ENCODE measurements at places on chromosomes 7 and 10.

GRCh38 chr7:23594879-23595604 lies 2.1 kb upstream of the CCDC126 start:
- no peak for DNase-seq

DNA sequence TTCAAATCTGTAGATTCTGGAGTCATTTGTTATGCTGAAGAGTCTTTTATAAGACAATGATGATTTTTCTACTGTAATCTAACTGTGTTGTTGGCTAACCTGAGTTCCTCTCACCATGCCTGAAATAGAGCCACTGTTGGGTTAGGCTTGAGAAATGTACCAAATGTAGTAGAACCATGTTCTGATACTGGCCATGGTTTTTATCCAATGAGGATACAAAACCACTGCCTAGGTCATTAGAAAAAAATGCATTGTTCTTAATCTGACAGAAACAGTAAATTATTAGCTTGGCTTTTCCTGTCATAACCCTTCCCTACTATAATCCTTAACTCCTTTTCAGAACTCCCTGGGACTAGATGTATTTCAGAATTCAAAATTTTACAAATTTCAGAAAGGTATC lies 86.6 kb downstream of the RAPGEF5 start:
- no peak for DNase-seq

DNA sequence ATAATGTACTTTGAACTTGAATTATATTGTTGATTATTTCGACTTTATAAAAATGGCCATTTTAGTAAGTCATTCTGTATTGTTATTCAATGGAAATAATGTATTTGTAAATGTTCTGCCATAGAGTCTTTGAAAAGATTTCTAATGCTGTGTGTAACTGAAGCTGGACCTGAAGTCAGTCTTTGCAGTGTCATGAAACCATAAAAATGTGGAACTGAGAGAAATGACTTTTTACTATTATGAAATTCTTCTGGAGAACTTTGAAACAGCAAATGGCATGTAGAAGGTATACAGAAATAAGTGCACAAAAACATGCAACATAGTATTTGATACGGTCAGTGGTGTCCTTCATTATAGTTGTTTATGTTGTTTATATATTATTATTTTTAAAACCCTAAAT lies 59.7 kb upstream of the ADRA2A start:
- DNase-seq, result no peak

GRCh38 chr7:101241443-101242349 lies 3.2 kb downstream of the FIS1 start:
- DNase-seq, result no peak

DNA sequence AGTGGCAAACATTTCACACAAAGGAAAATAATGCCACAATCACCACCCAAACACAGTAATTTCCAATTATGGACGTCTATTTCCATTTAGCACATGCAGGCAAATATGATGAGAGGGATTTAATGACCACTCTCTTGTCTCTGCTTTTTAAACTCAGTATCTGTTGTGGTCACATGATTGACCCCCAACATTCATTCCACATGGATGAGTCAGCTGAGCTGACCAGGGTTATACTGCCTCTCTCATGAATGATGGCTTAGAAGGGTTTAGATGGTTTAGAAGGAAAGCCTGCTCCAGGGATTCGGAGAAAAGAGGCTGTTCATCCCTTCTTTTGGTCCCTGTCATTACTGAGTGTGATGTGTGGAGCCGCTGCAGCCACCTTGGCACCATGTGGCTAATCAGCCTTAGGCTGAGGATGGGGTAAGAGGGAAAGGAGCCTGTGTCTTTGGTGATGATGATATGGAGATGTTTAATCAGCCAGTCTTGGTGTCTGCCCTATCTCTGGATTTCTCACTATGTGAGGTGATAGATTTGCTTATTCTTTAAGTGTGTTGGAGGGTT lies 38.2 kb upstream of the JAKMIP3 start:
- DNase-seq, result no peak

DNA sequence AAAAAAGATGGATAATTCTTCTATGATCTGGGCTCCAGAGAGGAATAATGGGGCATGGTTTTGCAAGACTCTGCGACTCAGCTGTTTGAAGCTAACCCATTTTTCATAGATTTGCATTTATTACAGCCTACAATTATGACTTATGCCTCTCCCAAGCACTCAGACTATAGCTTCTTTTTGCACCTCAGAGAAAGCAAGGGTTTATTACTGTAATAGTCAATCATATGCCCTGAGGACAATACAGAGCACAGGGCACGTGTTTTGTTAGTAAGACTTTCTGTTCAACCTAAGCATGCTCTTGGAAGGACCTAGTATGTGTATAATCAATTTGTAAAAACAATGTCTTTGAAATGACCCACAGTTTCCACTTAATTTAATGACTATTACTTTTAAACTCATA lies 221.2 kb downstream of the PARD3 start:
- no peak for DNase-seq

- no peak for DNase-seq
These were observed 669 bp upstream of the AP5Z1 start for GRCh38 chr7:4774658-4775249.

DNA sequence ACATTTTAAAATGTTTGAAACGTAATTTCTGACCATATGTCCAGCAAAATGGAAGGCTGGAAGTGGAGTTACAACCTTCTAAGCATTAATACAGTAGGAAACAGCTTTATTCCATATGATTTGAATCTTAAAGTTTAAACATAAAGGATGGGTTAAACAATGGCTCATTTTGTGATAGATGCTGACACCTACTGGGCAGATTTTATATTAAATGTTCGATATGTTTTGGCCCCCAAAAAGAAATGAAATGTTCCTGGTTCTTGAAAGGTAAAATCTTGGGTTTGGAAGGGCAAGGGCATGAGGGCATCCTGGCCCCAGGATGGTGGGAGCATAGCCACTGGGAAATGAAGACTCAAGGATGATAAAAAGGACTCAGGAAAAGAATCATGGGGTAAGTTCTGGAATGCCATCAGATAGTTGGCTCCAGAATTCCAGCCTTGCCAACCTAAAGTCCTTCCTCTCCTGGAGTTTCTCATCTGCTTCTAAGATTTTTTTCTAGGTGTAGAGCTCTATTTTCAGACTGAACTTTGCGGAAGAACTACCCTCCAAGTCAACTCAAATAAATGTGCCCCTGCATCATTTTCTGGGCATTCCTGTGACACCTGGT lies 34.6 kb upstream of the SLC35G1 start:
- DNase-seq, result no peak

GRCh38 chr10:11318826-11319598 lies 292.4 kb downstream of the USP6NL start:
- DNase-seq, result no peak

- no peak for DNase-seq
These were observed 21.2 kb downstream of the PDE1C start for GRCh38 chr7:32048970-32049491.

GRCh38 chr10:78779339-78779955 lies 289.3 kb upstream of the ZMIZ1 start:
- no peak for DNase-seq

GRCh38 chr7:476736-477360 lies 42.8 kb downstream of the PDGFA start:
- DNase-seq, result no peak

DNA sequence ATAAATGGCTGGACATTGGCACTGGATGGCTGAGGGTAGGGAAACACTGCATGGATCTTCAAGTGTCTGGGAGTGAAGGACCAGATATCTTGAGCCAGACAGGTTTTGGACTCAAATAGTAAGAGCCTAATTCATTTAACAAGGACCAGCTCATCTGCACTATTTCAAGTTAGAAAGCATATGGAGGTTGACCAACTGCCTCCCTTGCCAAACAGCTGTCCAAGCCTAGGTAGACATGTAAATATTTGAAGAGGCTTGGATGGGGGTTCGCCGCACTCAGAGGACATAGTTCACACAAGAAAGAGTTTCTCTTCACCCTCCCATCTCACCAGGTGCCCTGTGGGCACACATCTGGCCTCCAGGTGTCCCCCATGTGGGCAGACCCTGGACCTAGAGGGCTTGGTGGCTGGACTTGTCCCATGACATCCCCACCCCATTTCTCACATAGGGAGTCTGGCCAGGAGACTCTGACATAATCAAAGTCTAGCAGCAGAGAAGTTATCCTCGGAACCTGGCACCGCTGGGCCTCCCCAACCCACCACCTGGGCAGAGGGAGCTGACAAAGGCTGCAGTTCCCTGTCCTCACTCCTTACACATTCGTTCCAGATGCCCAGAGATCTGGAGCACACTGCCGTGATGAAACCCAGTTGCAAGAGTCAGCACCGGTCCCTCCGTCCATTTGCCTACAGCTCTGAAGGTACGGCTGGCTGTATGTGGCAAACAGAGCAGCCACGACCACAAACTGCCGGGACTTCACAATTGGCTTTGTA lies 116.9 kb upstream of the GDF10 start:
- no peak for DNase-seq

All from activated T-helper 1 cell treated with Interleukin-2 at 50 U/mL for 16 hours (primary cell).